ENCODE measurements at places on chromosomes 16 and 17. TPM values are rescaled to one million over a fixed set of nuclear protein-coding genes. Genes with fewer than 3 reads are reported as not detected.

GRCh38 chr16:23802776-23803175 is 33.0 kb upstream of the PRKCB start:
- no peak overlapping the region for H3K27ac ChIP-seq
- no peaks in the 10 kb centered on the region for H3K27me3 ChIP-seq
- H3K4me3 ChIP-seq, result no peak overlapping the region
- DNase-seq, result no peak

- no peak overlapping the region for H3K27ac ChIP-seq
- no peak overlapping the region for H3K4me3 ChIP-seq
- no peaks in the 10 kb centered on the region for H3K36me3 ChIP-seq
- H3K4me1 ChIP-seq, result no peaks in the 10 kb centered on the region
- no peaks in the 10 kb centered on the region for H3K27me3 ChIP-seq
- DNase-seq, result no peak
These were observed 581.6 kb upstream of the PSMD7 start for GRCh38 chr16:73714976-73715375.

- H3K27ac ChIP-seq, result no peak overlapping the region
- DNase-seq, result no peak
- H3K4me3 ChIP-seq, result no peak overlapping the region
- no peaks in the 10 kb centered on the region for H3K36me3 ChIP-seq
- no peaks in the 10 kb centered on the region for H3K27me3 ChIP-seq
These were observed 25.0 kb downstream of the PPL start for GRCh38 chr16:4911970-4912386.

GRCh38 chr17:44323359-44324091 is 1.1 kb downstream of the SLC25A39 start:
- H3K4me3 ChIP-seq, result peak overlapping the region; percentile 94
- no peaks in the 10 kb centered on the region for H3K36me3 ChIP-seq
- peak overlapping the region; percentile 93 for H3K27ac ChIP-seq
- peaks cover 21% of the 10 kb centered on the region for H3K4me1 ChIP-seq

GRCh38 chr16:73956587-73957494 is 339.8 kb upstream of the PSMD7 start:
- no peaks in the 10 kb centered on the region for H3K4me1 ChIP-seq
- no peak for DNase-seq
- H3K36me3 ChIP-seq, result no peaks in the 10 kb centered on the region
- no peak overlapping the region for H3K27ac ChIP-seq
- no peak overlapping the region for H3K4me3 ChIP-seq

DNA sequence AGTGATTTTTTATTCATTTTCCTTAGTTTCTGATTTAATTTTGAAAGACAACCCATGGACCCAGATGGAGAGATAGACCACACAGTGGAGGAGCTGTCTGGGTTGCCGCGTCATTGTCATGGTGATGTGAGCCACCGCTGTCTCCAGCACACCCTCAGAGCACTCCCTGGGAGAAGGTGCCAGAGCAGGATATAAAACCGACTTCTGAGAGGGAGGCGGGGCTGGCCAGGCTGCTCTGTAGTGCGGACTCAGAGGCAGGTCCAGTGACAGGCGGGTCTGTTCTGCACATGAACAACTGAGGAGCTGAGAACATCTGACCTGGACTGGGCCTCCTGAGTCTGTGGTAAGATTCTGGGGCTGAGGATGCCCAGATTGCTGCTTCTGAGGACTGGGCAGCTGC is 216.3 kb upstream of the NLRP1 start:
- no peaks in the 10 kb centered on the region for H3K4me1 ChIP-seq
- no peak overlapping the region for H3K4me3 ChIP-seq
- DNase-seq, result no peak
- H3K27ac ChIP-seq, result no peak overlapping the region
- no peaks in the 10 kb centered on the region for H3K36me3 ChIP-seq

EPN3 gene
- total RNA-seq, result not detected

PIK3R6 gene
- 0.35 TPM for total RNA-seq

CDH11 gene
- total RNA-seq, result not detected

KRT27 gene
- not detected for total RNA-seq

TP53TG3F gene
- not detected for total RNA-seq

PRSS8 gene
- not detected for total RNA-seq

FKBP10 gene
- 1.5 TPM for total RNA-seq

DGKE gene
- total RNA-seq, result 30.5 TPM
